Activated CD4-positive, alpha-beta T cell treated with anti-CD3 and anti-CD28 coated beads, Interleukin-2, amount 10 ng/mL, durations not matched to agents 7 days and 5 days (primary cell): ENCODE measurements at places on chromosomes 4 and X. TPM values are rescaled to one million over a fixed set of nuclear protein-coding genes. Genes with fewer than 3 reads are reported as not detected.

Gene ARHGAP36
- not detected for total RNA-seq

Gene UCP1
- not detected for total RNA-seq

Gene ZMAT1
- total RNA-seq, result 5.8 TPM

Gene LEF1
- total RNA-seq, result 386 TPM

Gene CDKL2
- 1.00 TPM for total RNA-seq

Gene RHOXF2B
- total RNA-seq, result not detected

Gene PTCHD1
- total RNA-seq, result not detected

Gene ARSJ
- not detected for total RNA-seq

Gene SPANXB1
- total RNA-seq, result not detected

Gene GDPD2
- 0.23 TPM for total RNA-seq

Gene RBM10
- total RNA-seq, result 59.0 TPM

Gene MAGED4
- total RNA-seq, result 0.42 TPM

Gene MTHFD2L
- 7.9 TPM for total RNA-seq

Gene C4orf54
- not detected for total RNA-seq

GRCh38 chr4:173177232-173177631, 8.6 kb downstream of the GALNT7 start:
- no peak for DNase-seq

DNA sequence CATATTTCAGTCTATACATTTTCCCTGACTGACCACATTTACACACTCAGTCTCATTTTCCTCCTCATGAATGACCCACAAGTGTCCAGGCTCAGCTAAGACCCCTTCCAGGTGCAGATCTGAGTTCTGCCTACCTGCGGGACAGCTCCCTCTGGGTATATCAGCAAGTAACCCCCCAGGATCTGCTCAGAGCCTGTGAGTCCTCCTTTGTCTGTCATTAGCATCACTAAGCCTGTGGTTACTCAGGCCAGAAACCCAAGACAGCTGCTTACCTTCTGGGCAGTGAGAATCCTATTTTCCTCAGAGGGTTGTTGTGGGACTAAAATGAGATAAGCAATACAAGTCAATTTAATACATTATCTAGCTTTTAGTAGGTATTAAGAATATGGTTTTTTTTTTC, 487.6 kb upstream of the BOD1L1 start:
- no peak for DNase-seq

DNA sequence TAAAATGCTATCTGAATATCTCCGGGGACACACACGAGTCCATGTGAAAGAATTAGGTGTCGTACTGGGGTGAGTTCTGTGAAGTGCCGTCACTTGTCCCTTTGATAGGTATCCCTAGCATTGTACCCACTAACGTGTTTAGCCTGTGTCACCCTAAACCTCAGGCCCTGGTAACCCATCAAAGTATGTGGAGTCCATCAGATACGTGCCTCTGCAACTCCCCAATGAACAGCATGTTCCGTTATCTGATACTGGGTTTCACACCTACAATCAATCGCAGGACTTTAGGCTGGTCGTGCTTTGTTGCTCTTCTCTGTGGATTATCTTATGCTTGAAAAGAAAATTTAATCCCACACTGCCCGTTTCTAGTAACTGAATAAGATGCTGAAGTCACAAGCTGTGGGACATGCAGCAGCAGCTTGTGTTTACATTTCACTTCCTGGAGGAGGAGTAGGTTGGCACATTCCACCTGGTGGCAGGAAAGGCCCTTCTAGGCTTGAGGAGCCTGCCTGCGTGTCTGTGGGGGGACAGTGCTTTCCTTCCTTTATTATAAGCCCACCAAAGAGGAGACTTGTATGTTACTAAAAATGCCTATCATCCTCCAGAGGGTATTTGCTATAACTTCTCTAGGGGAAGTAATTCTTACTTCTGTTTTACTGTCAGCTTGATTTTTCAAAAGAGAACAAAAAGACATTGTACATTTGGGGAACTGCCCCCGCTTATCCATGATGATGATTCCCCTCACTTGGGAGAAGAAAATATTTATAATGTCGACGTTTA, 127.2 kb downstream of the FNIP2 start:
- DNase-seq, result no peak

- no peak for DNase-seq
Measured at GRCh38 chr4:150072906-150073714, 5.1 kb upstream of the DCLK2 start.

DNA sequence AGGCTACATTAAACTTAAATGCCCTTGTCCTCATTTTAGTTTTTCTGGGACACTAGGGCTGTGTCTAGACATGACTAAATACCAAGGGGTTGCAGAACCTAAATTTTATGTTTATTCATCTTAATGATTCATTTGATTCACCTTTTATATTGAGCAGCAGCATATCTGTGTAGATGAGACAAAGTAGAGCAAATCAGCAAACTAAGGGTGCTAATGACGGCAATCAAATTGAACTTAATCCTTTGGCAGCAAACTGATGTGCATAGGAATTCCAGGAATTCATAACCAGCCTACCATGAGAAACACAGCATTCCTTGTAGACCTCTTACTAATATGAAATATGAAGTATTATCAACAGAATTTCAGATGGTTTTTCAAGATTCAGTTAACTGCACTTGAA, 25.1 kb downstream of the EPHA5 start:
- no peak for DNase-seq

DNA sequence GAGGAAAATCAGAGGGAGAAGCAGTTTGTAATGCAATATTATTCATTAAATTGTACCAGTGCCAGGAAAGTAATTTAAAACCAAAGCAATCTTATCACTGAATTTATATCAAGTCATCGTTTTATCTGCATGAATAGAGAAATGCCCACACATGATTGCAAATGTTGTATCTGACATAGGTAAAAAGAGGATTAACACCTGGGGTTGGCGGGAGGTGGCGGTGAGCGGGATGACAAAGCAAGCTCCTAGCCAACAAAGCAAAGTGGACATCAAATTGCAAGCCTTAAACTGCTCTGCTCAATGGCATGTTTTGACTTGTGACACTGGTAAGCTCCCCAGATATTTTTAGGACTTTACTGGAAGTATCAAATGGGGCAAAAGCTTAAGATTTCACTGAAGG, 16.4 kb downstream of the HPGD start:
- no peak for DNase-seq

DNA sequence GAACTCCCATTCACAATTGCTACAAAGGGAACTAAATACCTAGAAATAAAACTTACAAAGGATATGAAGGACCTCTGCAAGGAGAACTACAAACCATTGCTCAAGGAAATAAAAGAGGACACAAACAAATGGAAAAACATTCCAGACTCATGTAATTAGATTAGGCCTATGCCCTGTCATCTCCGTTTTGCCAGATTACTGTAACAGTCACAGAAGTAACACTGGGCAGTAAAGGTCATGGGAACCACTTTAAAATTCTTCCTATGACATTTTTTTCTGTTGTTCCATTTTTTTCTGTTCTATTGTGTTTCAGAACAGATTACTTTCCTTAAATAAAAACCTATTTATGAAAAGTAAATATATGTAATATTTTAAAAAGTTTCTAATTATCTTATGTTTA, 199.4 kb upstream of the CENPE start:
- no peak for DNase-seq

DNA sequence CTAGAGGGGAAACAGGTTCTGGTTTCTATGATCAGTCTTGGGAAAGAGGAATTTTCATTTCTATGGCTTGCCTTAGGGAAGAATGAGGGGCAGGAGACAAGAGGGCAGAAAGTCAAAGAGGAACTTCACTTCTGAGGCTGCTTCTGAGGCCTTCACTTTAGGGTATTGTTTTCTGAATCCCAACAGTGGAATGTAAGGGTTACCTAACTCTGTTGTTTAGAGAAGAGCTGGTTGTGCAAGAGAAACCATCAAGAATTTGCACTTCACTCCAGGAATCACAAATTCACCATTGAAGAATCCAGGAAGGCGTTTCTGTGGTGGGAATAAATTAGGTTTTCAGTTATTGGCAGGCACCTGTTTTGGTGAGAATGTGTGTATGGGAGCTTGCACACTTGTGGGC, 126.7 kb upstream of the AMOT start:
- no peak for DNase-seq

GRCh38 chrX:40151211-40152172, 53.7 kb upstream of the BCOR start:
- no peak for DNase-seq

- no peak for DNase-seq
Measured at GRCh38 chr4:6946497-6946896, 36.9 kb downstream of the TBC1D14 start.

GRCh38 chr4:71375494-71375893, 36.7 kb downstream of the SLC4A4 start:
- no peak for DNase-seq

DNA sequence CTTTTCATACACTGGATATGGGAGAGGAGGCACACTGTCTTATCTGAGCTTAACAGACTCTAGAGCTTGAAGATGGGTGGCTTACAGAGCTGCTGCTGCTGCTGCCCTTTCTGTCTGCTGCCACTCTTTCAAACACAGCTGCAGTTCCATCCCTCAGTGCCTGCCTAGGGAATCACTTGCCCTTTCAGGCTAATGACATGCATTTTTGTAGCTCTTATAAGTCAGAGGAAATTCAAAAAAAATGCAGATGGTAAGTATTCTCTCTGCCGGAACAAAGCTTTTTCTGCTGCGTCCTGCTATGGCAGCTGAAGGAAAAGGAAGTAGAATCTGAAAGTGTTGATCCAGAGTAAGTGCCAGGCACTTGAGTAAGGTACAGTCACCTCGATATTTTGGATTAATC, 460.4 kb upstream of the DIAPH2 start:
- no peak for DNase-seq

GRCh38 chr4:64330143-64330542, 79.1 kb downstream of the TECRL start:
- no peak for DNase-seq

GRCh38 chr4:30776451-30776850, 56.3 kb downstream of the PCDH7 start:
- no peak for DNase-seq

- DNase-seq, result no peak
Measured at GRCh38 chrX:18792828-18793227, 85.4 kb downstream of the PPEF1 start.

- DNase-seq, result no peak
Measured at GRCh38 chr4:68451246-68452211, 4.3 kb downstream of the TMPRSS11E start.

DNA sequence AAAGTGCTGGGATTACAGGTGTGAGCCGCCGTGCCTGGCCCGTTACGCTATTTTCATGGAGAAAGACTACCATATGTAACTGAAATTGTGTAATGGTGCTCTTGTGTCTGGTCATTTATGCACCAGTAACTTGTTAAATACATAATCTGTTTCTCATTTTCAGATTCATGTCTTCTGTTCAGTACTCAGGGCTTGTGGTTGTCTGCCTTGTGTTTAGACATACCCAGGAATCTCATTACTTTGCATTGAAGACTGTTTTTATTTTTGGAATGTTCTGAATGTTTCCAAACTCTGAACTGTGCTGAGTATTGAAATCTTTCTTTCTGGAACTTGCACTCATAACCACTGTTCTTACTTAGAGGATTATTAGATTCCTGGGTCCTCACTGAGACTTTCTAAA, 52.8 kb downstream of the PDLIM5 start:
- no peak for DNase-seq

DNA sequence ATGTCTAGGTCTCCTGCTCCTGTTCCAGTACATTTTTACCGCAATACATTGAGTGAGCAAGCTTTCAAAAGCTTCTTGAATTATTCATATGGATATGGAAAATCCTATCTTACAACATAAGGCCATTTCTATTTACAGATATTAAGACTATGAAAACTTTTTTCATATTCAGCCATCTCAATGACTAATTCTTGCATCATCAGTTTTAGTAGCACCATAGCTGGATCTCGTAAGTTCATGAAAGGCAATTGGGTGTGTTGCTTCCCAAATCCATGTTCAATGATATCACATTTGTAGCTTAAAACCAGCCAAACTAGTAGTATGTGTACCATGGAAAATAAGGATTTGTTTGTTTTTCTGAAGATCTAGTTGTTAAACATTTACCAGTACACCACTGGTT, 118.3 kb upstream of the GABRA2 start:
- DNase-seq, result no peak

GRCh38 chrX:134388161-134389109, 71.5 kb upstream of the HPRT1 start:
- no peak for DNase-seq

- no peak for DNase-seq
Measured at GRCh38 chr4:55980725-55981124, 32.0 kb downstream of the CEP135 start.

DNA sequence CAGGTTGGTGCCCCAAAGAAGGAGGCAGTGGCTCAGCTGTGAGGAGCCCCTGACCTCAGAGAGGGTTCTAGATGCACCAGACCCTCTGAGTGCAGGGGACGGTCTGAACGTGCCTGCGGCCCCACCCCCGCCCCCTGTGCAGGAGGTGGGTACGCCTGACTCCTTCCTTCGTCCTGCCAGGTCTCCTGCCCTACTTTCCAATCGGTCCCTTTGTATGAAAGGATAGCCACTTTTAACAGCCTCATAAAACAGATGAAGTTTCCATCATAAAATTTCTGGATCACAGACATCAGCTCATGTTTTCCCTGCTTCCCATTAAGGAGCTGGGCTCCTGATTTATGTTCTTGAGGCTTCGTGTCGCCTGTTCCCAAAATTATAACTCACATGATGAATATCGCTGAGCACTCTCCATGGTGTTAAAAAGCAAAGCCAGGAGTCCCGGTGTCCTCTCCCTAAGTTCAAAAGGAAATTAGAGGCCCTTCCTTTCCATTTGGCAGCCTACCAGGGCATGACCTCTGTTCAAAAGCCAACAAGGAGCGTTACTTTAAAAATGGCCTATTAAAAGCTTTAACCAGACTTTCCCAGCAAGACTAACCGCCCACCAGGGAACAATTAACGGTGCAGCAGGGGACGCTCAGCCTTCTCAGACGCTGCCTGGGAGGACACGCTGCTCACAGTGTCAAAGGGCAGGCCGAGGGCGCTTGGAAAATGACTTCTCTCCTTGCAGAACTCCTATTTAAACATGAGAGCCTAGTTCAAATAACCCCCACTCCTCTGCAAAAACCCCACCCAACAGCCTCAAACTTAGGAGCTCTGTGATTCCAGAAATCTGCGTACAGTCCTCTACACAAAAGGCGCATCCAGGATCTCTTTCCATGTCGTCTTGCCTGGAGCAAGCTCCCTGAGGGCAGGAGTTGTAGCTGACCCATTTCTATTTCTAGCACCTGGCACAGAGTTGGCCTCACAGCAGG, 181.9 kb downstream of the AFAP1 start:
- DNase-seq, result no peak

DNA sequence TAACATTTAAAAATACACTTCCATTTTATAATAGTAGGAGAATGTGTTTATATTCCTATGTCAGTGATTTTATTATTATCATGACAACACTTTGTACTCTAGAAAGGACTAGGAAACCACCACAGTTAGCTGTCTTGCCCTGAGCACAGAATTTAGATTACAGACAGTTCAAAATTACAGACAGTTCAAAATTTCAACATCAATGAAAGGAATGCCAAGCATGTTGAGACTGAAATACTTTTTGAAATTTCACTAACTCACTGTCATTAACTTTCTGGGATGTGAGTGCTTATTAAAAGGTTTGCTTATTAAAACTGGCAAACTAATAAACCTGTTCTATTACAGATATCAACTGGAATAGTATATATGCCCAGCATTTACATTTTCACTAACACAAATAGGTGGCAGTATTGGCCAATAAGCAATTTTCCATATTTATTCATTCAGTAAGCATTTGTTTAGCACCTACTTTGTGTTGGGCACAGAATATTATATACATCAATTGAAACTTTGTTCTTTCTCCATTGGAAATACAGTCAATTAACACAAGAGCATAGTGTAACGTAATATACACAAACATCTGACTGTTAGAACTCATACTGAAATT, 179.4 kb downstream of the FBXW7 start:
- DNase-seq, result no peak

GRCh38 chr4:9933956-9934355, 87.3 kb downstream of the SLC2A9 start:
- DNase-seq, result no peak

- no peak for DNase-seq
Measured at GRCh38 chr4:151712777-151713176, 48.0 kb downstream of the GATB start.
